ENCODE measurements at places on chromosomes 5 and 9.

- DNase-seq = peak; percentile 48
Observed at GRCh38 chr5:139543423-139543991, 17.6 kb upstream of the UBE2D2 start.

- no peak for DNase-seq
Observed at GRCh38 chr9:75085640-75086039, 2.3 kb downstream of the NMRK1 start.

GRCh38 chr9:108963459-108964143 lies 29.4 kb downstream of the ABITRAM start:
- DNase-seq = no peak

GRCh38 chr9:123268199-123268464 lies 254 bp downstream of the STRBP start:
- DNase-seq = peak; percentile 2

- DNase-seq = no peak
Observed at GRCh38 chr5:132557478-132558172, 848 bp downstream of the RAD50 start.

GRCh38 chr5:114412510-114413171 lies 50.8 kb downstream of the KCNN2 start:
- no peak for DNase-seq

- no peak for DNase-seq
Observed at GRCh38 chr5:122091936-122092600, 14.0 kb upstream of the LOX start.

DNA sequence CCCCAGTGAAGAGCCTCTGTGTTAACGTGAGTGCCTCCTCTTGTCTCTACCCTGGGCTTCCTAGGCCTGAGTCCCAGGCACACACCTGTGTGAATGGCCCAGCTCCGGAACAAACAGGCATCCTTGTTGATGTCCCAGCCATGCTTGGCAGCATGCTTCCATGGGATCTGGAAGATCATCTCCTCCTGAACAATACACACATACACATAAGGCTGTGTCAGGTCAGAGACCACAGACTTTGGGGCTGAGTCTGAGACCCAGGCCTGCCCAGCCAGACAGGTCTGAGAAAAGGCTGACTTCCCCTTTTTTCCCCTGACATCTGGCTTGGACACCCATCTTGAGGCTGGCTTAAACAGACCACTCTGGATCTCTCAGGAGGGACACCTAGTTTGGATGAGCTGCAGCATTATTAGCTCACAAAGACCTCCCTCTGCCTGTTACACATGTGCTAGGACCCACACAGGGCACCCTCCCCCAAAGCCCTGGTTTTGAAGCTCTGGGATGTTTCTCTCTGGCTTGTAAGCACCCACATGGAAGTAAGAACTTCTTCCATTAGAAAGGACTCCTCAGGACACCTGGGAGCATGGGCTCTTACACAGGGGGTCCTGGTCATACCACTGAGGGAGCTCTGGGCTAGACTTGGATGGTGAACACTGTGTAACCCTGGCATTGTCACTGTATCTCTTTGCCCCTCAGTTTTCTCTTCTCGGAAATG lies 2.6 kb downstream of the IRF1 start:
- DNase-seq = peak; percentile 1

DNA sequence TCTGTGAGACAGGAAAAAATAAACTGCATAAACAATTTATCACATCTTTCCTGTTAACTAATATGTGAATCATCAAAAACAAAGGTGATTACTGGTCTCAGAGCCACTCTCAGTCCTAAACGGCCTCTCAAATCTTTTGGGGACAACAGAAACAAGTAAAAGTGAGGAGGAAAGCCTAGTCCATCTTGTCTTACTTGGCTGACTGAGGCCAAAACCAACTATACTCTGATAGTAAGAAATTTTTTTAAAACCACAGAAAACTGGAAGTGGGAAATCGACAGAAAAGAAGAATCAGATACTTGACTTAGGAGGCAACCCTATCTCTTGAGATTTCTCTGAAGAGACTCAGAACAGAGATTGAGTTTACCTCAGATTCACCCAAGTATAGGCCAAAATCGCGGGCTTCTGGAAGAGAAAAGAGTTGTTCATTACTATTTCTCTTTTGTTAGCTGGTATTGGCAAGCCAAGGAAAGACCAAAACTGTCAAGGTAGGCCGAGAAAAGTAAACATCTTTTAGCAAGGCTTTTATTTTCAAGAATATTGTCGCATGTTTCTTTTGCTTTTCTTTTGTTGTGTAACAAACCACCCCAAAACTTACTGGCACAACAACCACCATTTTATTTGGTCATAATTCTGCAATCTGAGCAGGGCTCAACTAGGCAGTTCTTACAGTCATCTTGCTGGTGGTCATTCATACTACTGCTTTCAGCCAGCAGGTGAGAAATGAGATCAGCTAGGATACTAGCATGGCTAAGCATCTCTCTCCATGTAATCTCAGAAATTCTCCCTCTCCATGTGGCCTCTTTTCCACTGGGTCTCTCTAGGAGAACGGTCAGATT lies 46.1 kb downstream of the RFX3 start:
- DNase-seq = no peak

DNA sequence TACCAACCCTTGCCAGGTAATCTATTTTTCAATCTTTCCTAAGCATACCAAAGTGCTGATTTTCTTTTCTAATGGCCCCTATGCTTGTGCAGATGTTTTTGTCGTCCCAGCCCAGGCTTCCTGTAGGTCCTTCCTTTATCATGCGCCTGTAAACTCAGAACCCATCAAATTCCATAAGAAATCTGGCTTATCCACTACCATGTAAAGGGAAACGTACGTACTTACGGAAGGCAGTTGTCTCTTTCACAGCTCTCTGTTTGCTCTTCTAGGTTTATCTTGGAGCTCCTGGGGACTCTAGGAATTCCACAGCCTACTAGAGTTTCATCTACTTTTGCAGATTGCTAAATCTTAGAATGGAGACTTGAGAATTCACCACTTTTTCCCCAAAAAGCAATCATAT lies 9.0 kb downstream of the BRINP1 start:
- no peak for DNase-seq

DNA sequence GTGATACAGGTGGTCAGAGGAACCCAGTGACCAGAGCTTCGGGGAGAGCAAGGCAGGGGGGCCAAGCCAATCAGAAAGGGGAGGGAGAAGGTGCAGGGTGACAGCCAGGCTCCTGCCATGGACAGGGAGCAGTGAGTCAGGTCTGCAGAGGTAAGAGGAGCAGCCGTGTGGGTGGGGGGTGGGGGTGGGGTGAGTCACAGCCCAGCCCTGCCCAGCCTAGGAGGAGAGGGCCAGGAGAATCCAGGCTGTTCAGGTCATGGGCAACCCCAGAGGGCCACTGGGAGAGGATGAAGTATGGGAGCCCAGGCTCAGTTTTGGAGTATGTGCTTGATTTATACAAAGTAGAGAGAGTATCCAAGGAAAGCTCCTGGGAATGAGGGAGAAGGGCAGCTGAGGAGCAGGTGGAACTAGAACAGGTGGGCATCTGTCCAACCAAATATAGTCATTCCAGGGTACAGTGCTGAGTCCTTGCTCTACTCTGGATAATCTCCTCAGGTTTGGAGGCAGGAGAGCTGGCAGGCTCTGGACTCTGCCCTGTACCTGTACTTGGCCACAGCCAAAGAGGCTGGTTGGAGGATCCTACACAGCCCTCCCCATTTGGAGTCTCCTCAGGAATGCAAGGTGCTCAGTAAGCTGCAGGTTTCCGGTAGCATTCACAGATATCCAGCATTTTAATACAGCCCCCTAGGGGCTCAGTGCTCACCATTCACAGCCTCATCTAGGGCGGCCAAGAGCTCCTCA lies 1.6 kb downstream of the HBEGF start:
- peak; percentile 82 for DNase-seq

- DNase-seq = no peak
Observed at GRCh38 chr5:122163121-122164069, 34.0 kb downstream of the ZNF474 start.

DNA sequence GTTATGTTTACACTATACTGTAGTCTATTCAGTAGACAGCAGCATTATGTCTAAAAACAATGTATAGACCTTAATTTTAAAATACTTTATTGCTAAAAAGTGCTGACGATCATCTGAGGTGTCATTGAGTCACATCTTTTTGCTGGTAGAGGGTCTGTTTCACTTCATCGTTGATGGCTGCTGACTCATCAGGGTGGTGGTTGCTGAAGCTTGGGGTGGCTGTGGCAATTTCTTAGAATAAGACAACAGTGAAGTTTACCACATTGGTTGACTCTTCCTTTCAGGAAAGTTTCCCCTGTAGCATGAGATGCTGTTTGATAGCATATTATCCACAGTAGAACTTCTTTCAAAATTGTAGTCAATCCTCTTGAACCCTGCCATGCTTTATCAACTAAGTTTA lies 150.3 kb downstream of the FBXL7 start:
- no peak for DNase-seq

GRCh38 chr5:139046551-139046950 lies 151.6 kb downstream of the SIL1 start:
- no peak for DNase-seq

GRCh38 chr5:78979909-78980308 lies 5.2 kb downstream of the ARSB start:
- no peak for DNase-seq

DNA sequence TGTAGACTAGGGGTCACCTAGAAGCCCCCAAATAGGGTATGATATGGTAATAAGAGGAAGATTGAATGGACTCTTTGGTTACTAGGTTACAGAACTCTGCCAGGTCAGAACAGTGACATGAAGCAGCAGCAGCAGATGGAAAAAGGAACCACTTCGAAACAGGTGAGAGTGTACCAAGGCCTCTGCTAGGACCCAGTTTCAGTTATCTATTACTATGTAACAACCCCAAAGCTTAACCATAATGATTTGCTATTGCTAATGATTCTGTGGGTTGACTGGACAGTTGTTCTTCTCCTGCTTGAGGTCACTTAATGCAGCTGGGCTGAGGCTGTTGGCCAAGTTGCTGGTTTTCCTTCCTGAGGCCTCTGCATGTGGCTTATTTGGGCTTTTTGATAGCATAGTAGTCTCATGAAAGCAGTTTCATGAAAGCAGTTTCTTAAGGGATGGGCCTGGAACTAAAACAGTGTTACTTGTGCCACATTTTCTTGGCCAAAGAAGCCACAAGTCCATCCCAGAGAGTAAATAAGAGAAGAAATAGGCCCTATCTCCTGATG lies 17.6 kb downstream of the C9orf43 start:
- DNase-seq = no peak

- DNase-seq = no peak
Observed at GRCh38 chr5:83374547-83374946, 97.0 kb upstream of the VCAN start.

DNA sequence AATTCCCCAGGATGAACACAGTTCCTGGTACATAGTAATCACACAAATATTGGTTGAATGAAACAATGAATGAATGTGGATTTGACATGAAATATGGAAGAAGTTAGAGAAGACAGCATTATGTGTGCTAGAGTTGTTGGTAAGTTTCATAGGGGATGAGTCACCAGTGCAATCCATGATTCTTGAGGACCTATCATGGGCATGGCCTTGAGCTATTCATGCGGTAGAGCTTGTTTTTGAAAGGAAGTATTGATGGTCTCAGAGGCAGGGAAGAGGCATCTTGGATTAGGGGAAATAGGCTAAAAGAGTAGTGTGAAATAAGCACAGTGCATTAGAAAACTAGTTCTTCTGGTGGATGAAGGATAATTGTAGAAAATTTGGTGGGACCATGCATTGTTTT lies 22.1 kb downstream of the SPATA31D1 start:
- no peak for DNase-seq

DNA sequence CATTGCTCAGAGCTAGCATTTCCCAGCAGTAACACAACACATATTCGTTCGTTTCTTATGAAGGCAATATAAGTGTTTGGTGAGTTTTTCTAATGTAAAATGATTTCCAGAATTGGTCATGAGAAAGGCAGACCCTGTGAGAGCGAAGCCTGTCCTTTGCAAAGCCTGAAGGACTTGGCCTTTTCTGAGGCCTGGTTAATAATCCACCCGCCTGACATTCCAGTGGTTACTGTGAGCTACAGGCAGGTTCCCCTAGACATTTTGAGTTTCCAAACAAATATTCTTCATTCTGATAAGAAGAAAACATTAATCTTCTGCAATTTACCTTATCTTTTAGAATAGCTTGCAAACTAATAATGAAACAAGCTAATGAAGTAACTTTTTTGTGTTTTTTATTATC lies 38.0 kb downstream of the ADAMTS16 start:
- no peak for DNase-seq

- peak; percentile 64 for DNase-seq
Observed at GRCh38 chr9:124285903-124286291, 28.1 kb downstream of the NEK6 start.

- no peak for DNase-seq
Observed at GRCh38 chr5:18113721-18114120, 479.5 kb downstream of the TAF11L14 start.
